ENCODE measurements at places on chromosomes 3 and 15.

- no peak for DNase-seq
Observed at GRCh38 chr3:141303481-141304223, 64.7 kb upstream of the ZBTB38 start.

- no peak for DNase-seq
Observed at GRCh38 chr3:32245200-32245599, 6.7 kb downstream of the CMTM8 start.

GRCh38 chr3:42169579-42170120, 78.5 kb downstream of the TRAK1 start:
- DNase-seq, result no peak

DNA sequence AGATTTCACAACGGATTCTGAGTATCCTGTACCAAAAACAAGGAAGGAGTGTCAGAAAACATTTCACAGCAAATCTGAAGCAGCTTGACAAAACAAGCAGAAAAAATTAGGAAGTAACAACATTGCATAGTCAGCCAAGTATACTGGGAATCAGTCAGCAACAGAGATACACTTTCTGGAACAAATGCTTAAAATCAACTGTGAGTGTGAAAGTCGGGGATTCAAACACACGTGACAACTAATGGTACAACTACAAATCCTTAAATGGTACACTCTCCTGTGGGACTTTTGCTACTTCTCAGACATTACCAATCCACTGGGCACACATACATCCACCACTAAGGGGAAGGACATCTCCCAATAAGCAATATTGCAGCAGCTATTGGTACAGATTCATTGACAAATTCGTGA, 296.6 kb upstream of the MME start:
- DNase-seq, result no peak

- no peak for DNase-seq
Observed at GRCh38 chr3:67875338-67875737, 220.9 kb upstream of the SUCLG2 start.

GRCh38 chr3:127473244-127474024, 117.1 kb downstream of the TPRA1 start:
- DNase-seq, result no peak

All from non-pigmented ciliary epithelial cell (primary cell).